Fibroblast of lung (primary cell): ENCODE measurements at places on chromosomes 4 and X. TPM values are rescaled to one million over a fixed set of nuclear protein-coding genes. Genes with fewer than 3 reads are reported as not detected.

DNA sequence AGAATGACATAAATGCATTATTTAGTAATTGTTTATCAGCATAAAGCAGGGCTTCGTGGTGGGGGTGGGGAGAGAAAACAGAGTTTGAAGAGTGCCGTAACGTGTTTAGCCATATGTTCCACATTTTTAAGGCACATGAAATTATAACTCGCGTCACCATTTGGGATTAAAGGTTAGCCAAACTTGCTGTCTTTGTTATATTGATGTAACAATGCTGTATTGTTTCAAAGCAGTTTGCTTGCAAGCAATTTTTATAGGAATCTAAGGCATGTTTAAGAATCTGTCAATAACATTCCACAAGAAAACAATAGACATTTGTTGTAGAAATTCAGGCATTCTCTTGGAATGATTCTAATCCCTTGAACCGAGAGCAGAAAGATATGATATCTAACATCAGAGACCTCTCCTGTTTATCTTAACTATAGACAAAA lies 78.3 kb downstream of the CLDN22 start:
- no peak overlapping the region for H3K4me3 ChIP-seq
- H3K27me3 ChIP-seq: no peaks in the 10 kb centered on the region
- no peaks in the 10 kb centered on the region for H3K4me1 ChIP-seq

- no peak overlapping the region for H3K27ac ChIP-seq
- no peaks in the 10 kb centered on the region for H3K36me3 ChIP-seq
- H3K4me3 ChIP-seq: no peak overlapping the region
- DNase-seq: no peak
Observed at GRCh38 chr4:14912426-14912825, 89.9 kb upstream of the CPEB2 start.

GRCh38 chr4:54658252-54659093 lies 716 bp downstream of the KIT start:
- no peaks in the 10 kb centered on the region for H3K36me3 ChIP-seq
- no peak overlapping the region for H3K27ac ChIP-seq
- H3K27me3 ChIP-seq: peaks cover 15% of the 10 kb centered on the region

GRCh38 chr4:54497947-54498346 lies 159.8 kb upstream of the KIT start:
- DNase-seq: no peak
- H3K4me3 ChIP-seq: no peak overlapping the region
- no peaks in the 10 kb centered on the region for H3K27me3 ChIP-seq
- peaks cover 6% of the 10 kb centered on the region for H3K4me1 ChIP-seq

DNA sequence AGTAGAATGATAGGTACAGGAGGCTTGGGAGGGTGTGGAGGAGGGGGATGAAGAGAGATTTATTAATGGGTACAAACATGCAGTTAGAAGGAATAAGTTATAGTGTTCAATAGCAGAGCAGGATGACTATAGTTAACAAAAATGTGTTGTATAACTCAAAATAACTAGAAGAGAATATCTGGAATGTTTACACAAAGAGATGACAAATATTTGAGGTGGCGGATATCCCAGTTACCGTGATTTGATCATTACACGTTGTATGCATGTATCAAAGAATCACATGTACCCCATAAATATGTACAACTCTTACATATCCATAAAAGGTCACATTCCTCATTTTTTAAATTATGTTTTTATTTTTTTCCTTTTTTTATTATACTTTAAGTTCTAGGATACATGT lies 456.6 kb downstream of the MAGEB5 start:
- no peaks in the 10 kb centered on the region for H3K4me1 ChIP-seq
- DNase-seq: no peak
- H3K4me3 ChIP-seq: no peak overlapping the region
- no peaks in the 10 kb centered on the region for H3K36me3 ChIP-seq
- no peak overlapping the region for H3K27ac ChIP-seq

DNA sequence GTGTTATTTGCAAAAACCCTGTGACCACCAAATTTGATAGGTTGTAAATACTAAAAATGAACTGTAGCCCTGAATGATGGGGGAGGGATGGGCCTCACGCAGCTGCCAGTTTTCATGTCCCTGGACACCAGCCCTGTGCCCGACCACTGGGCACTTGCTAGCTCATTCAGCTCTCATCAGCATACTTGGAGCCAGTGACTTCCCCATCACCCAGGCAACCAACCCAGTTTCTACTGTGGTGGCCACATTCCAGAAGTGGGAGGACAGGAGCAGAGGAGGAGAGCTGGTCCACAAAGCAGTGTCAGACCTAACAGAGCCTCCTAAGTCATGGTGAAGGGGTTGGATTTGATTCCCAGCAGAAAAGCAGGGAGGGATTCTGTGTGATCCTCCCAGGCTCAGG lies 128.2 kb downstream of the CPEB2 start:
- H3K27ac ChIP-seq: no peak overlapping the region
- no peak overlapping the region for H3K4me3 ChIP-seq
- DNase-seq: no peak
- no peaks in the 10 kb centered on the region for H3K4me1 ChIP-seq
- peaks cover 4% of the 10 kb centered on the region for H3K27me3 ChIP-seq
- no peaks in the 10 kb centered on the region for H3K36me3 ChIP-seq

- H3K4me1 ChIP-seq: no peaks in the 10 kb centered on the region
- H3K36me3 ChIP-seq: no peaks in the 10 kb centered on the region
- no peak overlapping the region for H3K27ac ChIP-seq
- no peak overlapping the region for H3K4me3 ChIP-seq
- H3K27me3 ChIP-seq: no peaks in the 10 kb centered on the region
- DNase-seq: peak; percentile 27
Observed at GRCh38 chr4:62517716-62518115, 1317.6 kb downstream of the ADGRL3 start.

- no peak overlapping the region for H3K27ac ChIP-seq
- H3K36me3 ChIP-seq: no peaks in the 10 kb centered on the region
- no peak overlapping the region for H3K4me3 ChIP-seq
- H3K27me3 ChIP-seq: no peaks in the 10 kb centered on the region
- H3K4me1 ChIP-seq: no peaks in the 10 kb centered on the region
- no peak for DNase-seq
Observed at GRCh38 chr4:97900229-97900628, 243.0 kb downstream of the STPG2 start.

GRCh38 chrX:16992445-16992844 lies 46.0 kb downstream of the REPS2 start:
- no peak for DNase-seq
- no peaks in the 10 kb centered on the region for H3K27me3 ChIP-seq
- no peaks in the 10 kb centered on the region for H3K4me1 ChIP-seq
- no peak overlapping the region for H3K4me3 ChIP-seq
- no peaks in the 10 kb centered on the region for H3K36me3 ChIP-seq
- no peak overlapping the region for H3K27ac ChIP-seq

The CSAG1 gene
- total RNA-seq: not detected in 2 replicates

The OTUD6A gene
- total RNA-seq: not detected in 2 replicates

The NPNT gene
- total RNA-seq: 5.9 and 20.3 TPM in 2 replicates
